Osteoblast (primary cell): ENCODE measurements at places on chromosomes 12 and 14. TPM values are rescaled to one million over a fixed set of nuclear protein-coding genes. Genes with fewer than 3 reads are reported as not detected.

Gene TAS2R10
- 1.1 and 1.8 TPM in 2 replicates for total RNA-seq

Gene SMCO3
- total RNA-seq: under 0.01 TPM in 1 of 2 replicates, not detected in the other

DNA sequence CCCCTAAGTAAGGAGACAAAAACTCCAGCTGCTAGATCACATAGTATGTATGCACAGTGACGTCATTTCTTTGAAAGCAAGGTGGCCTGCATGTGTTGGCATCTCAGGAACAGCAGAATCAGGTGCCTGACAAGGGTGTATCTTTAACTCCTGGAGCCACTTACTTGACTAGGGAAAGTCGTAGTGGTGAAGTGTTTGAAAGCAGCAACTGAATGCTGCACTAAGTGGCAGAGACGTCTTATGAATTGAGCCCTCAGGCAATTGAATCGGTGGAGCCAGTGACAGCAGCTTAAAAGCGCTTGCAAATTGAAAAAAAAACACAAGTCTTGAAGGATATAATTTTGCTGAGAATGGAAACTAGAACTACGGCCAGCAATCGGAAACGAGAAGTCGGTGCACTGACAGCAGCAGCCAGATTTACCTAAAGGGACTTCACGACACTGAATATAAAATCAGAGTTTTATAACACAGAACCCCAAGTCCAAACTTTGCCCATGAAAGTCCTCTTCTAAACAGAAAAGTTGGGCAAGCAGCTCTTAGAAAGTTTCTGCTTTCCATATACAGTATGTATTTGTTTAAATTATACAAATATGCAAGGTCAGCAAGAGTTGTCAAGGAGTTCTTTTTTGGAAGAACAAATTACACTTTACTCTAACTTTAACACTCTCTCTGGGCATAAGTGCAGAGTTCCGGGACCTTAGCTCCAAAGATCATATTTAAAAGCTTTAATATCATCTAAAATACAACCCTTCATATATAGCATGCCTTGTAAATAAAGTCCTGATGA lies 1.1 kb downstream of the IGF1 start:
- DNase-seq: no peak

DNA sequence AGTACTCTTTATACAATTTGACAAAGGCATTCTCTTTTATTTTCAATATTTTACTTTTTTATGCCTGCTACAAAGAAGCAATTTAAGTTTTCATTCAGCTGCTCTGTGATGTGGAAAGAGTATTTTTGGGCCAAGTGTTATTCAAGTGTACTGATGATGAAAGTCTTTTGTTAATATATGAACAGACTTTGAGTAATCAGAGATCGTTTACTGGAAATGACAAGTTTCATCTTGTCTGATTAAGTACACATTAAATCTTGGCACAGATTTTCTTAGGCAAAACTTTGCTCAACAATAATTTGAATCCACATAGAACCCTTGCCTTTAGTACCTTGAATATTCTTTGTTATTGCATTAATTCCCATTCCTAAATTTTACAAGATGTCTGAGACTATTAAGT lies 13.3 kb upstream of the PZP start:
- no peak for DNase-seq

DNA sequence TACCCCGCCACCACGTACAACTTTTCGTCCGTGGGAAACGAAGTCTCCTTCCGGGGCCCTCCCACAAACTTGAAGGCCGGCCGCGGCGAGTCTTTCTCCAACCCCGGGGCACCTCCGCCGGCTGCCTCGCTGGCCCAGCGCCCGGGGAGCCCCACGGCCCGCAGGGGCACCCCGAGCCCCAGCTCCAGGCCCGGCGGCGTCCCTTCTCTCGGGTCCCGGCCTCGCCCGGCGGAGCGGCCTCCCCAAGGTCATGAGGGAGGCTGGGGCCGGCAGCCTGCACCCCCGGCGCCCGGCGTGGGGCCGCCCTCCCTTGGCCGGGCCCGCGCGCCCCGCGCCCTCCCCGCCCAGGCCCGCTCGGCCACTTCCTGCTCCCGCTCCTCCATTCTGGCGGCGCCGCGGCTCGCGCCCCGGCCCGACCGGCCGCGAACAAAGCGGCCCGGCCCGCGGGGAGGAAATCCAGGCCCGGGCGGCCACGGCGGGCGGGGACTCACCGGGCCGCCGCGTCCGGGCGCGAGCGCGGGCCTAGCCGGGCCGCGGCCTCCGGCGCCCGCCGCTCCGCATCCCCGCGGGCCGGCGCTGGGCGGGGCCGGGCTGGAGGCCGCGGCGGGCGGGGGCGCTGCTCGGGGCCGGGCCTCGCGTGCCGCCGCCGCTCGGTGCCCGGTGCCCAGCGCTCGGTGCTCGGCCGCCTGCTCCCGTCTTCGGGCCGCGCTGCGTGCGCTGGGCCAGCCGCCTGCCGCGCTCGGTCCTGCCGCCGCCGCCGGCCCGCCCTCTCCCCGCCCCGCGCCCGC lies at the start of gene AKT1:
TSS of gene AKT1 (minus strand) at position 756 of the 788 bp plus-strand sequence. CDS start 3,105 bp downstream, outside the sequence.
- peak; percentile 98 for DNase-seq

DNA sequence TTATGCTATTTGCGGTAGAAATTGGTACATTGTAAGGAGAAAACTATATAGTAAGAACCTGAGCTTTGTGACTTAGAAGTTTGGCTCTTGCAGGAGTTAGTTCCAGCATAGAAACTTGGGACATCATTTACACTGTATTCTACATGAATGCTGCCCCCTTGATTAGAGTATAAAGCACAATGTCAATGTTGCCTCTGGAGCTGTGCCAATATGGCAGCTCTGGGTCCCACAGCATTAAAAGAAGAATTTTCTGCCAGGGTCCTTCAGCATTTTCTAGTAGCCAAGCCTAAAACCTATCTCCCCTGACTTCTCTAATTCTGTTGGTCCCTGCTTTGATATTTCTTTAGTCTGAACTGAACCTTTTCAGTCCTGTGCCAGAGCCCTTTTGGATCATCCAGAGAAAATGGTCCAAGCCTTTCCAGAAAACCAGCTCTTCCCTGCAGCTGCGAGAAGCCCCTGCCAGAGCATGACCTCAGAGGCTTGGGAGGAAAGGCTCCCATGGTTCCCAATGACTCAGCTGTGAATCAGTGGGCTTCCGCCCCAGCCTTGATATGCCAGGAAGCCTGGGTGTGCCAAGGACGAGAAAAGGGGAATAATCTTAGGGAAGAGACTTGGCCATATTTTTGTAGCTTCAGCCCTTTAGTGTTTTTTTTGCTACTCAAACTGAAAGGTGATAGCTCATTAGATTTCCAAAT lies 43.2 kb downstream of the PLEKHG7 start:
- peak; percentile 93 for DNase-seq

GRCh38 chr12:25590011-25590721 lies 37.1 kb upstream of the LMNTD1 start:
- DNase-seq: no peak

DNA sequence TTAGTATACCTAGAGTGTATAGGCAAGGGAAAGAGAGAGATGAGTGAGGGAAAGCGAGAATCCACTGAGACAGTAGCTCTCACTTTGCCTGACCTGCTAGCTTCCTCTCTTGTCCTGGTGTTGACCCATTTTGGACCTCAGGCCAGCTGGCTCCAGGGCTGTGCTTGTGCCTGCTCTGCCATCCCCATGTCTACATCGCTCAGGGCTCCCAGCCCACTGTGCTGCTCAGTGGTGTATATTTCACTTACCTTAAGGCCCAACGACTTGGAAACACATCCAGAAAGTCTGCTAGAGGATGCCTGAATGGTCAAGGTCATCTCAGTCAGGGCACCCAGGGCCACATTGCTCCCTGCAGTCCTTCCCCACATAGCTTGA lies 964 bp upstream of the SERPINA4 start:
- DNase-seq: no peak

Gene PPP1R12A
- 118 and 165 TPM in 2 replicates for total RNA-seq

DNA sequence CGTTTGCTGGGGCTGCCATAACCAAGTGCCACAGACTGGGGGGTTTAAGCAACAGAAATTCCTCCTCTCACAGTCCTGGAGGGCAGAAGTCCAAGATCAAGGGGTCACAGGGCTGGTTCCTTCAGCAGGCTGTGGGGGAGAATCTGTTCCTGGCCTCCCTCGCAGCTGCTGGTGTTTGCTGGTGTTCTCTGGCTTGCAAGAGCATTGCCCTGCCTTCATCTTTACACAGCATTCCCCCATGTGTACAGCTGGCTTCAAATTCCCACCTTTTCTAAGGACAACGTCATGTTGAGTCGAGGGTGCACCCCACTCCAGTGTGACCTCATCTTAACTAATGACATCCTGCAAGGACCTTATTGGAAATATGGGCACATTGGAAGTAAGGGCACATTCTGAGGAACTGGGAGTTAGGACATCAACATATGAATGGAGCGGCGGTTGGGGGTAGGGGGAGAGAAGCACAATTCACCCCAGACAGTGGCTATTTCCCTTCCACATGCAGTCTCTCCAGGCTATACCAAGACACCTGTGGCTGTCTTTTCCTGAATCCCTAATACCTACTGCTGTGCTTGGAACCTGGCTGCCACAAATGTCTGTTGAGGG lies 123.6 kb downstream of the FOXN3 start:
- DNase-seq: no peak
